Stimulated activated CD8-positive, alpha-beta memory T cell treated with anti-CD3 and anti-CD28 coated beads, Interleukin-7, amount 100 ng/mL, for 1 hour (primary cell): ENCODE measurements at places on chromosomes 11 and 22.

DNA sequence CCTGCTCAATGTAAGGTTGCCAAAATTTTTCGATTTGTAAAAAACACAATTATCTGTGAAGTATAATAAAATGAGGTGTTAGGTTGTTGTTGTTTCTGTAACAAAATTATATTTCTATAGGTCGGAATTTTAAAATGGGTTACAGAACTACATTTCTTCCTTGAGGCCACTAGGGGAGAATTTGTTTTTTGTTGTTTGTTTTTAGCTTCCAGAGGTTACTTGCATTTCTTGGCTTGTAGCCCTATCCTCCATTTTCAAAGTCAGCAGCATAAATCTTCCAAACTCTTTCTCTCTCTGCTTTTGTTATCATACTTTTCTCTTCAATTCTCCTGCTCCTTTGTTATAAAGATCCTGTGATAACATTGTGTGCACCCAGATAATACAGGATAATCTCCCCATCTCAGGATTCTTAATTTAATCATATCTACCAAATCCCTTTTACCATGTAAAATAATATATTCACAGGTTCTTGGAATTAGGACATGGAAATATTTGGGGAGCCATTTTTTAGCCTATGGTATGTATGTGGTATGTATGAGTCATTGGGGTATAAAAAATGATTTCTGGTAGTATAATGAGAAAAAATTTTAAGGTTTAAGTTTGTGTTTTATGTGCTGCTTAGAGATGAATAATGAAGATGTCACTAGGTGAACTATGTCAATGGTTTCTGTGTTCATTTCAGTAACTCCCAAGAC is 9.4 kb upstream of the PATL1 start:
- no peak for DNase-seq

- no peak for DNase-seq
Observed at GRCh38 chr11:86559311-86559945, 113.0 kb downstream of the ME3 start.

DNA sequence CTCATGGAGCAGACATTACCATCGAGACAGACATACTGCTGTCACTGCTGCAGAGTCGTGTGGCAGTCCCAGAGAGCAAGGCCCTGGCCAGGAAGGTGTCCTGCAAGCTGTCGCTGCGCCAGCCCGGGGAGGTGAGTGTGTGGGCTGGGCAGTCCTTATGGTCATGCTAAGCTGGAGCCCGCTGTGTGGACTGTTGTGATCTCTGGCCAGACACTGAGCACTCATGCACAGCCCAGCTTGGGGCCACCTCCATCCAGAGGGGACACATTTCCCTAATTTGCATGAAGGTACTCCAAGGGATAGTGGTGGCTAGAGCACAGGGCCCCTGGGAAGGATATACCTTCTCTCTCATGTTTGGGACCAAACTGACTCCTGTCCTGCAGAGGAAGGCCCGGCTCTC is 9.6 kb downstream of the ANKK1 start:
- DNase-seq = no peak

GRCh38 chr11:98536023-98536422 is 484.7 kb upstream of the CNTN5 start:
- no peak for DNase-seq

DNA sequence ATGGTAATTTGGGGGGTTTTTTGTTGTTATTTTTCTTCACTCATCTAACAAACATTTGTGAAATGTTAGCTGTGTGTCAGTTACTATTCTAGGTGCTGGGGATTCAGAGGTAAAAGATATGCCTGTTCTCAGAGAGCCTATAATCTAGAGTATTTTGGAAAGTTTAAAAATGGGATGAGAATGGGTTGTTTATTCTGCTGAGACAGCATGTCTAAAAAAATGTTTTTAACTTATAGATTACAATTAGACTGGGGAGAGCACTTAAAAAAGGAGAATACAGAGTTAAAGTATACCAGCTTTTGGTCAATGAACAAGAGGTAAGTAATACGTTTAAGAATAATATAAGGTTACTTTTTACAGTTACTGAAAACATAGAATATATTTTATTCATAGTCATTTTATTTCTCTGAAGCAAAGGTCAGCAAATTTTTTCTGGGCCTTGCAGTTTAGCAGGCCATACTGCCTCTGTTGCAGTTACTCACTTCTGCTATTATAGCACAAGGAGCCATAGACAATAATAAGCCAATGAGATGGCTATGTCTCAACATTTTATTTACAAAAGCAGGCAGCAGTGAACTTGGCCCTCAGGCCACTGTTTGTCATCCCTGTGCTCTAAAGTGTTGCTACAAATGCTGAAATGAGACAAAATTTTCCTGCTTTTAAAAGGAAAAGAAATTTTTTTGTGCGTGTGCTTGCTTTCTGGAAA is 60.0 kb downstream of the DKK3 start:
- no peak for DNase-seq

- no peak for DNase-seq
Observed at GRCh38 chr22:45485261-45485660, 17.4 kb upstream of the FBLN1 start.

DNA sequence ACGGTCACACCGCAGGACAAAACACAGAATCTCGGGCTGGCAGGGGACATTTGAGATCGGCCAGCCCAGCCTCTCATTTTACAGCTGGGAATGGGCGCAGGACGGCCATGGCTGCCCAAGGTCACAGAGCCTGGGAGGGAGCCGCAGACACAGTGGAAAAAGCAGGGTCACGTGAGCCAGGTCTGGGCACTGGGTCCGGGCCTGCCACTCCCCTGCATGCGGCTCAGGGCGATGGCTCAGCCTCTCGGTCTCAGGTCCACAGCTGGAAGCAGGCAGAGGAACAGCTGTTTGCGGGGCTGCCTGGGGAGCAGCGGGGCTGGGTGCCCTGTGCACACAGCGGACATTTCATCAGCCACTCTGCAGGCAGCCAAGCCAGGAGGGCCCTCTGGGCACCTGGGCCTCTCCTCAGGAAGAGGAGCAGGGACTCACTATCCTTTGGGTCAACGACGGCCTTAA is 10.4 kb upstream of the PPARA start:
- no peak for DNase-seq

DNA sequence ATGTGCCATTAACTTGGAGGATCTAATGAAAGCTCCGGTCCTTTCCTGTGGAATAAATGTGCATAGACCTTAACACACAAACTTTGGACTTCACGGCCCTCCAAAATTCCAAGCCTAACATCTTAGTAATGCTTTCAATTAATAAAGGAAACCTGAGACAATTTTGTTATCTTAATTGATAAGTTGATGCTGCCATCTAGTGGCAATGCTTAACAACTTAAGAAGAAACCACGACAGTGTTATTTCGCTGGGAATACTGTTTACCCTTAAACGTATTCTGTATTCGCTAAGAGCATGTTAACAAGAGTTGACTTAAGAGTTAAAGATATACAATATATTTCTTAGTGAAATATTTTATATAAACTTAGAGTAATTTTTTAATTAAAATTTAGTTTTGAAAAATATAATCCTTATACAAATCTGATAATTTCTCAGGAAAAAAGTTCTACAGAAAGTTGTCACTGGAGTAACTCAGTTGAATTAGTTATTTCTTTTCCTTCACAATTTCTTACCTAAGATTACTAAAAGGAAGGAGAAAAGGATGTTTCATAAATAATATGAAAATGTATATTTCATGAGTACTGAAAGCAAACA is 35.0 kb upstream of the OR9G4 start:
- DNase-seq = no peak

- no peak for DNase-seq
Observed at GRCh38 chr11:71269603-71270511, 17.5 kb upstream of the SHANK2 start.

GRCh38 chr11:93059117-93059957 is 89.9 kb downstream of the MTNR1B start:
- DNase-seq = no peak

GRCh38 chr22:39122772-39123470 is 25.9 kb downstream of the APOBEC3H start:
- DNase-seq = no peak

DNA sequence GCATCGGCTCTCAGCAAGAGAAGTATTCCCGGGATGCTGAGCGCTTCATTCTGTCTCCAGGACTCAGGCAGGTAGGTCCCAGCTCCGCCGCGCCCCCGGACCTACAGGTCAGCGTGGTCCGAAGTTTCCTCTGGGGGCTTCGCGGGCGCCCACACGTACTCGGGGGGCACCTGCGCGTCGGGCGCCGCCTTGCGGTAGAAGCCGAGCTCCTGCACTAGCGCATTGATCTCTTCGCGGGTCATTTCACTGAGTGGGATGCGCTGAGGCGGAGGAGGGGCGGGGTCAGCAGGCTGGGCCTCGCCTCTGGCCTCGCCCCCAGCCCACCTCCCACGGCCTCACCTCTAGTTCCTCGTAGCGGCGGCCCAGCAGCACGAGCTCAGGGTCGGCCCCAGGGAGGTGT is 2.5 kb downstream of the SELENOM start:
- DNase-seq = no peak

DNA sequence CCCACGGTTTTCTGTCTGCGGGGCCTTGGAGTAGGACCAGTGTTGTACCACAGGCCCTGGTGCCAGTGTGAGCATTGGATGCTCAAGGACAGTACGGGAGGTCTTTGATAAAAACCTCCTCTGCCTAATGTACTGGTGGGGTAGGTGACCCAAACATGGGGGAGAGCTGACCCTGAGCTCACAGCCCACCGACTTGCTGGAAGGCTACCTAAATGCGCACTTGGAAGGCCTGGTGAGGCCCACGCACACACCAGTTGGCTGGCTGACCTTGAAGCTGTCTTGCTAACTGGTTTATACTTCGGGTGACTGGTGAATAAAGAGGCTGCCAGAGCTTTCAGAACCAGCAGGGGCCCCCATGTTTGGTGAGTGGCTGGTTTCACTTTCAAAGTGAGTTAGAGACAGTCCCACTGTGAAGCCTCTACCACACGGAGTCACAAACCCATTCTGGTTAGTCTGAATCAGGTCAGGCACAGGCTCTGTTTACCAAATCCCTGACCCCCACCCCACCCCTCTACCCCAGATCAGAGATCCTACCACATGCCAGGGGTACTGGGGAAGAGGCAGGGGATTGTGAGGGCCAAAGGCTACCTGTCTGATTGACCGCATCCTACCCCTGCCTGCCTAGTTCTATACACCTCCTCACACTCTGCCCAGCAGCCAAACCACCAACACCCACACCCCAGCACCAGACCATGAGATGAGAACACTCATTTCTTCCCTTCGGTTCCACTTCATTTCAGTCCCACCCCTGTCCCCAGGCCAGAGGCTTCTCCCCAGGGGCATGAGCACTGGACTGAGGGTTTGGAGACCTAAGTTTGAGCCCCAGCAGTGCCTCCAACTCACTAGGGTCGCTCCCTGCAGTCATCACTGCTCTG is 12.7 kb upstream of the IL2RB start:
- peak; percentile 43 for DNase-seq

- DNase-seq = no peak
Observed at GRCh38 chr11:4607096-4607495, 935 bp downstream of the TRIM68 start.

DNA sequence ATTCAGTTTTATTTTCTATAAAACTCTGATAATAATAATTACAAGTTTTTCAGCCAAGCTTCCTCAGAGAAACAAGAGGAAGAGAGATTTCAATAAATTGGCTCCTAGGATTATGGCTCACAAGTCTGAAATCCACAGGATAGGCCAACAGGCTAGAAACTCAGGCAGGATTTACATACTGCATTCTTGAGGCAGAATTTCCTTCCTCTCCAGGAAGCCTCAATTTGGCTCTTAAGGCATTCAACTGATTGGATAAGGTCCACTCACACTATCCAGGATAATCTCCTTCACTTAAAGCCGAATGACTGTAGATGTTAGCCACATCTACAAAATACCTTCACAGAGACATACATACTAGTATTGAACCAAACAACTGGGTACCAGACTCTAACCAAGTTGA is 120.3 kb upstream of the FAT3 start:
- no peak for DNase-seq

- no peak for DNase-seq
Observed at GRCh38 chr11:121829159-121829643, 286.8 kb downstream of the BLID start.

GRCh38 chr11:31499576-31500178 is 9.7 kb downstream of the IMMP1L start:
- DNase-seq = no peak

GRCh38 chr11:64409707-64410403 is 50.9 kb downstream of the RPS6KA4 start:
- DNase-seq = no peak

DNA sequence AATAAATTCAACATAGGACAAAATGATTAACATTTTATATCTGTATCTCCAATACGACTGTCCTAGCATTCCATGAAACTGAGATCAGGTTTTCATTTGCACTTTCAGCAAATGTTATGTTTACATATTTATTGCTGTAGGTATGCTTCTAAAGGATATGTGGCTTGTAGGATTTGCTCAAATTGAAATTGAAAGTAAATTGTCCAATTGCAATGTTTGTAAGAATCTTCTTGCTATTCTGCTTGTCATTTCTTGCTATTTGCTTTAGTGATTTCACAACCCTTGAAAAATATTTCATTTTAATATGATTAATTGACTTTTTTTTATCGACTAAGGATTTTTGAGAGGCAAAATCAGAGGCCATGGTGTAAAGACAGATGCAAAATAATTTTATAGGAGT is 904.2 kb upstream of the RAG2 start:
- no peak for DNase-seq

- DNase-seq = no peak
Observed at GRCh38 chr11:15905366-15906104, 450.8 kb downstream of the SOX6 start.
